ENCODE measurements at places on chromosomes 6 and 20. TPM values are rescaled to one million over a fixed set of nuclear protein-coding genes. Genes with fewer than 3 reads are reported as not detected.

DNA sequence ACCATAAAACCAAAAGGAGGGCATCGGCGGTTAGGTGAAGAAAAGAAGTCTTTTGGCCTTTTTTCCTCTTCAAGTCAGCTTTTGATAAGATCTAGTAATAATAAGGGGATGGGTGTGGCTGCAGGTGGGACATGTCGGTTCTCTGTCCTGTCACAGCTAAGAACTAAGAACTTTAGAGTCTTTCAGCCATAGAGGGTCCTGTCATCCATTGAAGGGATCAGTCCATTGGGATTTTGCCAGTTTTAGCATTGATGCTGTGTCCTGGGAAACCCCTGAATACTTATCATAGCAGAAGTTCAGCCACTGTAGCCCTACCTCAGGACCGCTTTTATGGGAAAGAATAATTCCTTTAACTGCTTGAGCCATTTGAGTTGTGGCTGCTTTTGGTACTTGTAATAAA lies 18.2 kb upstream of the SCP2D1 start:
- no peak for DNase-seq
- H3K36me3 ChIP-seq, result peaks cover 6% of the 10 kb centered on the region
- no peak overlapping the region for H3K27ac ChIP-seq
- H3K4me3 ChIP-seq, result no peak overlapping the region
- H3K4me1 ChIP-seq, result peaks cover 13% of the 10 kb centered on the region

GRCh38 chr20:52054123-52054522 lies 137.5 kb downstream of the ZFP64 start:
- no peaks in the 10 kb centered on the region for H3K4me1 ChIP-seq
- H3K4me3 ChIP-seq, result no peak overlapping the region

- no peaks in the 10 kb centered on the region for H3K27me3 ChIP-seq
- DNase-seq, result no peak
- peaks cover 4% of the 10 kb centered on the region for H3K4me1 ChIP-seq
Observed at GRCh38 chr6:119241111-119241465, 108.5 kb downstream of the MAN1A1 start.

DNA sequence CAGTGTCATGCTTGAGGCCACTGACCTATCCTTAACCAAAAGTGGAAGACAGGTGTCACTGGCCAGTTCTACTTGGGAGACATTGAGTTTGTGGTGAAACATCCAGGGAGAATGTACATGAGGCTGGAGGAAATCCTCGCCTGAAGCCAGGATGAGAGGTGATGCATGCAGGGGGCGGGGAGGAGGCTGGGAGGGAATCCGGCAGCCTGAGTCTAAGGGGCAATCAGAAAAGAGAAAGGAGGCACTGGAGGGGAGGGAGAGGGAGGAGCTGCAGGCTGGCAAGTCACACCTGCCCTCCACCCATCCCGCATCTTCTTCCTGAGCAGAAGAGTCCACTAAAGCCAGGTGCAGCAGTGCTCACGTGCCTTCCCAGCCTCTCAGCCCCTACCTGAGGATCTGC lies 14.9 kb upstream of the DDO start:
- H3K4me3 ChIP-seq, result no peak overlapping the region
- no peaks in the 10 kb centered on the region for H3K4me1 ChIP-seq
- no peak overlapping the region for H3K27ac ChIP-seq
- no peak for DNase-seq

- DNase-seq, result no peak
- peaks cover 47% of the 10 kb centered on the region for H3K4me1 ChIP-seq
- no peaks in the 10 kb centered on the region for H3K27me3 ChIP-seq
- peak overlapping the region; percentile 62 for H3K27ac ChIP-seq
- H3K36me3 ChIP-seq, result peaks cover 4% of the 10 kb centered on the region
Observed at GRCh38 chr20:58303547-58303946, 6.0 kb upstream of the RAB22A start.

DNA sequence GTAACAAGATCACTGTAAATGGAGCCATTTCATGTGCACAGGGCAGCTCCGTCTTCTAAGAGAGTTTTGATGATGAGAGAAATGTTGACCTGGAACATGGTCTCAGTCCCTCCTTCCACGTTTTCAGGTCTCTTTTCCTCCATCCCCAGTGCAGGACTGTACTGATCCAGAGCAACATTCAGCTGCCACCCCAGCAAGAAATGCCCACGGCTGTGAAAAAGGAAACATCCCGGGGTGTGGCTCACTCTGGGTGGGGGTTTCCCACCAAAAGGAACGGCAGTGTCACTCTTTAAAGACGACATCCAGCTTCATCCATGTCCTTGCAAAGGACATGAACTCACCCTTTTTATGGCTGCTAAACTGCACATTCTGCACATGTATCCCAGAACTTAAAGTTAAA lies 92.6 kb downstream of the ERMARD start:
- no peak overlapping the region for H3K4me3 ChIP-seq
- DNase-seq, result no peak
- no peaks in the 10 kb centered on the region for H3K4me1 ChIP-seq
- no peaks in the 10 kb centered on the region for H3K36me3 ChIP-seq
- H3K27me3 ChIP-seq, result peaks cover 32% of the 10 kb centered on the region

DNA sequence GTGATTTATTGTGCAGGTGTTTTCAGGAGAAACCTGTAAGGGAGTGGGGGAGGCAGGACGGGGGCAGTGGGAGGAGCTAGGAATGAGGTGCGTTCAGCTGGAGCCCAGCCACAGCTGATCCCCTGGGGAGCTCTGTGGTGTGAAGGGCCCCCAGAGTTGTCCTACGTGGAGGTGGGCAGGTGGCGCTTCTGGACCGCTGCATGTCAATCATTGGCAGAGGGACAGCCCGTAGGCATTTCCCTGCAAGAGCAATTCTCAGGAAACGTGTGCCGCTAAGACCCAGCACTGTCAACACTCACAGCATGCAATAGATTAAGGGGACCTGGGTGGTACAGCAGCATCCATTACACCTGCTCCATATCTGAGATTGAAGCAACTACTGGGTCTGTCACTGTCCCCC lies 88.0 kb downstream of the PRND start:
- H3K36me3 ChIP-seq, result peaks cover 4% of the 10 kb centered on the region
- H3K4me1 ChIP-seq, result peaks cover 73% of the 10 kb centered on the region
- no peaks in the 10 kb centered on the region for H3K27me3 ChIP-seq
- DNase-seq, result no peak
- H3K4me3 ChIP-seq, result no peak overlapping the region
- no peak overlapping the region for H3K27ac ChIP-seq

- no peaks in the 10 kb centered on the region for H3K27me3 ChIP-seq
- peaks cover 11% of the 10 kb centered on the region for H3K4me1 ChIP-seq
- no peaks in the 10 kb centered on the region for H3K36me3 ChIP-seq
- H3K4me3 ChIP-seq, result peak overlapping the region; percentile 45
- no peak overlapping the region for H3K27ac ChIP-seq
- DNase-seq, result peak; percentile 88
Observed at GRCh38 chr20:32652739-32653526, 20.8 kb downstream of the C20orf203 start.

- no peaks in the 10 kb centered on the region for H3K27me3 ChIP-seq
- no peak overlapping the region for H3K27ac ChIP-seq
- peaks cover 34% of the 10 kb centered on the region for H3K4me1 ChIP-seq
- H3K36me3 ChIP-seq, result peaks cover 3% of the 10 kb centered on the region
Observed at GRCh38 chr20:13333036-13333435, 112.0 kb downstream of the ISM1 start.

DNA sequence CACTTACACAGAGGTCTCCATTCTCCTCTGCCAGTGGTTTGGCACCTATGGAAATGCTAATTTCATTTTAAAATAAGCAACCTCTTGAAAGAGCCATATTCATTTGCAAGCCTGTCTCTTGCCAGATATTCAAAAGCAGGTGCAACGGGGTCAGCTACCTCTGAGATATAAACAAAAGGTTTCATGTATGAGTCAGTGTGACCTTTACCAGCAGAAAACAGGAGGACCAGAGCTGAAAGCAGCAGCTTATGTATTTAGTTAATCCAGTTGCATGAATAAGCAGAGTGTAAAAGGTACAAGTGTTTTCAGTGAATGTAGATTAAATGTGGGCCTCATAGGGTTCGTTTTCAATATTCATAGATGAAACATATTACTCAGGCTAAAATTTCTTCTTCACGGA lies 56.0 kb downstream of the TENT5A start:
- no peaks in the 10 kb centered on the region for H3K4me1 ChIP-seq
- H3K27me3 ChIP-seq, result no peaks in the 10 kb centered on the region
- H3K4me3 ChIP-seq, result no peak overlapping the region

DNA sequence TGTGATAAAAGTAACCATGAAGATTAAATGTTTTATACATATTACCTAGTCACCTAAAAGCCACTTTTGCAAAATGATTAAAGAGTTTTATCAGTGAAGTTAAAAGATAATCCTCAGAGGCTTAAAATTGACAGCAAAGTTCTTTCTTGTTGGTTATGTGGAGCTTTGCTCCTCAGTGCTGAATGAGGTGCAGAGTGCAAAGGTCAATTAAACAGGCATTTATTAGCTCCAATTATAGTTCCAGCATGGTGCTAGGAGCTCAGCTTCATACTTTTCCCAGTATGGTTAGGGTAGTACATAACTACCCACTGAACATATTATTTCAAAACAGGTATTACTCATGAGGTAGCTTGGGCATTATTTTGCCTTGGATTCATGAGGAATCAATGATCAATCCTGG lies 414.0 kb upstream of the RUNX2 start:
- no peaks in the 10 kb centered on the region for H3K27me3 ChIP-seq
- no peak overlapping the region for H3K4me3 ChIP-seq
- no peak for DNase-seq

- no peak for DNase-seq
- H3K27me3 ChIP-seq, result peaks cover 10% of the 10 kb centered on the region
- no peak overlapping the region for H3K4me3 ChIP-seq
Observed at GRCh38 chr20:60378620-60379019, 420.4 kb downstream of the CDH26 start.

GRCh38 chr6:36285797-36286196 lies 15.9 kb downstream of the PNPLA1 start:
- no peak overlapping the region for H3K4me3 ChIP-seq
- H3K27me3 ChIP-seq, result peaks cover 48% of the 10 kb centered on the region
- H3K27ac ChIP-seq, result no peak overlapping the region

GRCh38 chr6:109311471-109311870 lies 70.8 kb downstream of the CD164 start:
- H3K36me3 ChIP-seq, result no peaks in the 10 kb centered on the region
- H3K4me1 ChIP-seq, result peaks cover 19% of the 10 kb centered on the region
- DNase-seq, result no peak
- no peaks in the 10 kb centered on the region for H3K27me3 ChIP-seq
- H3K27ac ChIP-seq, result no peak overlapping the region
- no peak overlapping the region for H3K4me3 ChIP-seq

DNA sequence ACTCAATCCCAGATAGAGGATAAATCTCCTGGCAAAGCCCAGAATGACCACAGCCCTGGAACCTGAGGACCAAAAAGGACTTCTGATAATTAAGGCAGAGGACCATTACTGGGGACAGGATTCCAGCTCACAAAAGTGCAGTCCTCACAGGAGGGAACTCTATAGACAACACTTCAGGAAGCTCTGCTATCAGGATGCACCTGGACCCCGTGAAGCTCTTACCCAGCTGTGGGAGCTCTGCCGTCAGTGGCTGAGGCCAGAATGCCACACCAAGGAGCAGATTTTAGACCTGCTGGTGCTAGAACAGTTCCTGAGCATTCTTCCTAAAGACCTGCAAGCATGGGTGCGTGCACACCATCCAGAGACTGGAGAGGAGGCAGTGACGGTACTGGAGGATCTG lies 992 bp downstream of the ZSCAN16 start:
- H3K4me1 ChIP-seq, result peaks cover 58% of the 10 kb centered on the region
- H3K27me3 ChIP-seq, result no peaks in the 10 kb centered on the region
- no peak for DNase-seq

- no peaks in the 10 kb centered on the region for H3K36me3 ChIP-seq
- no peak for DNase-seq
- no peaks in the 10 kb centered on the region for H3K4me1 ChIP-seq
- no peak overlapping the region for H3K4me3 ChIP-seq
Observed at GRCh38 chr20:57198132-57199072, 68.0 kb downstream of the BMP7 start.

- no peak for DNase-seq
- H3K36me3 ChIP-seq, result peaks cover 6% of the 10 kb centered on the region
- H3K4me1 ChIP-seq, result peaks cover 20% of the 10 kb centered on the region
- no peak overlapping the region for H3K4me3 ChIP-seq
Observed at GRCh38 chr6:130674604-130675003, 152.6 kb upstream of the SMLR1 start.

DNA sequence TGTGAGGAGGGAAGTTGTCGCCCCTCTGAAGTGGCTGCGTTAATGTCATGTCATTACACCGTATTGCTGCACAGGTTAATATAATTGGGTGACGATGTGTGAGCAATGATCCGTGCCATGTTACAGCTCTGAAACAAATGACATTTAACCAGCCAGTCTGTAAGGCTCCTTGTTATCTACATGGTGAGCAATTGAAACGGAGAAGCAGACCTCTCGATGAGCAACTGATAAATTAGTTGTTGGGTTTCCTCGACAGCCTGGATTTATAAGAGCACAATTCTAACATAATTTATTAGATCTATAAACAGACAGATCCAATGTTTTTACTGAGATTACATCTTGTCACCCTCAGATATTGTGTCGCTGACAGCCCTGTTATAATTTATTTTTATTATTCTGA lies 49.9 kb upstream of the MAFB start:
- peaks cover 13% of the 10 kb centered on the region for H3K27me3 ChIP-seq
- H3K36me3 ChIP-seq, result no peaks in the 10 kb centered on the region
- no peak for DNase-seq
- H3K4me1 ChIP-seq, result no peaks in the 10 kb centered on the region
- no peak overlapping the region for H3K4me3 ChIP-seq
- H3K27ac ChIP-seq, result no peak overlapping the region

GRCh38 chr6:142334294-142334693 lies 32.5 kb downstream of the ADGRG6 start:
- H3K4me3 ChIP-seq, result no peak overlapping the region
- H3K4me1 ChIP-seq, result peaks cover 12% of the 10 kb centered on the region
- H3K27me3 ChIP-seq, result no peaks in the 10 kb centered on the region
- H3K27ac ChIP-seq, result no peak overlapping the region
- H3K36me3 ChIP-seq, result no peaks in the 10 kb centered on the region

DNA sequence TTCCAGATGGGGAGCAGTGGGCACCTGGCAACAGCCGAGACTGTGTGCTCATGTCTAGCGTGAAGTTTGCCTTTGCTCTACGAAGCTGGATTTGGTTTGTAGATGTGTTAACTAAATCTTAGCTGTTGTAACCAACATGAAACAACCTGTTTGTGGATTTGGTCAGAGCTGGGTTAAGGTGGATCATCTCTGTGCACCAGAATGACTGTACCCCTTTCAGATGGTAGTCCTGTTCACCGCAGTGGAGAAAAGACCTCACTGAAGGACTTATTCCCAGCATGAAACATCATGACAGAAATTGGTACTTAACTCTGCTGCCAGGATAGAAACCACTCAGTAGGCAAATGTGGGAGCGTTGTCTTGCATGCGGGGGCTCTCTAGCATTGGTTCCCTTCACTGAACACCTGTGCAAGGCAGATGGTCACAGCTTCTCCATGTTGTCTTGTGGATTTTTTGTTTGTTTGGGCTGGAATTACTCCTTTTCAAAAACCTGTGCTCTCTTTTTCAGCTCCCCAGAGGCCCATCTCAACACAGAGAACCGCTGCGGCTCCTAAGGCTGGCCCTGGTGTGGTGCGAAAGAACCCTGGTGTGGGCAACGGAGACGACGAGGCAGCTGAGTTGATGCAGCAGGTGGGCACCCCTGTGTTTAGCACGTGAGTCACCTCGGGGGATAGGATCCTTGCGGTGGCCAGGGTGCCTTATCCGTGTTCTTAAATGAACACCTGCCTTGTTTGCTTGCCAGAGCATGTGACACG lies 19.3 kb upstream of the EFCAB8 start:
- no peaks in the 10 kb centered on the region for H3K27me3 ChIP-seq
- DNase-seq, result peak; percentile 46
- peaks cover 46% of the 10 kb centered on the region for H3K4me1 ChIP-seq
- peak overlapping the region; percentile 79 for H3K4me3 ChIP-seq
- peak overlapping the region; percentile 91 for H3K27ac ChIP-seq
- peaks cover 40% of the 10 kb centered on the region for H3K36me3 ChIP-seq

Gene B3GAT2
- total RNA-seq, result not detected

Gene LPA
- total RNA-seq, result not detected

Gene ARFGEF3
- total RNA-seq, result 0.53 TPM

Gene SOX18
- 0.46 TPM for total RNA-seq

Gene UNC93A
- total RNA-seq, result not detected

Gene TRERF1
- 37.2 TPM for total RNA-seq

Gene OLIG3
- 0.41 TPM for total RNA-seq

All from activated T-cell treated with anti-CD3 and anti-CD28 coated beads, Interleukin-2, amount 50 U/mL, for 72 hours (primary cell).